NCI-H1417 treated with DMSO at 0.1 percent for 48 hours (cell line): ENCODE measurements at places on chromosomes 11 and 22.

DNA sequence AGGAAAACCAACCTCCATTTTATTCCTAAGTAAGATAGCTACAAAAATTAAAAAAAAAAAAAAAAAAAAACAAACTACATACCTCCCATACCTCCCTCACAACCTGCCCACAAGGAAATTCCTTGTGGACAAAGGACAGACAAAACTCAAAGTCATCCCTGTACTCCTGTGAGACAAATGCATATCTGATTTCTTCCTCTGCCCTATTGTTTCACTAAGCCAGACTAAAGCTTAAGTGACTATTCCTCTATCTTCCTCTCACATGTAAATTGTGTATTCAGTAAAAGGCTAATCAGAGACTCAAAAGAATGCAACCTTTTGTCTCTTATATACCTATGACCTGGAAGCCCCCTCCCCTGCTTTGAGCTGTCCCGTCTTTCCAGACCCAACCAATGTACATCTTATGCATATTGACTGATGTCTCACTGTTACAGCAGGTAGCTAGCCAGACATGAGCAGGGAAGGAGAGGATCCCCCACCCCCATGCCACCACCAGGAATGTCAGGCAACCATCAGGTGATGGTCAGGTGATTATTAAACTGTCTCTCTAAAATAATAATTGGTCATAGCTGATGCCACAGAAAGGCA, 289.4 kb downstream of the SBF2 start:
- no peak for DNase-seq

DNA sequence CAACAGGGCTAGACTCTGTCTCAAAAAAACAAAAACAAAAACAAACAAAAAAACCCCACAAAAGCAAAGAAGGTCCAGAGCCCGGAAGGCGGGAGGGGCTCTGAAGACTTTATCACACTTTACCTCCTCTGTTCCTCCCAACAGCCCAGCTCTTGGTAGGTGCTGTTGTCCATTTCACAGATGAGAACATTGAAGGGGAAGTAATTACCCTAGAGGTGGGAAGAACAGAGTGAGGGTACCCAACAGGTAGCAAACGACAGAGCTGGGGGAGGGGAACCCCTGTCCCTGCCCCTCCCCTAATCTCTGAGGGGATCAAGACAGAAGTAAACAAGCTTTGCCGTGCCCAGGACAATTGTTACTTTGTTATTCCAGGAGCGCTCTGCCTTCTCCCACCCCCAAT, 1.0 kb upstream of the BIK start:
- DNase-seq, result no peak

GRCh38 chr11:127073621-127074020, 73.1 kb upstream of the KIRREL3 start:
- DNase-seq, result no peak

DNA sequence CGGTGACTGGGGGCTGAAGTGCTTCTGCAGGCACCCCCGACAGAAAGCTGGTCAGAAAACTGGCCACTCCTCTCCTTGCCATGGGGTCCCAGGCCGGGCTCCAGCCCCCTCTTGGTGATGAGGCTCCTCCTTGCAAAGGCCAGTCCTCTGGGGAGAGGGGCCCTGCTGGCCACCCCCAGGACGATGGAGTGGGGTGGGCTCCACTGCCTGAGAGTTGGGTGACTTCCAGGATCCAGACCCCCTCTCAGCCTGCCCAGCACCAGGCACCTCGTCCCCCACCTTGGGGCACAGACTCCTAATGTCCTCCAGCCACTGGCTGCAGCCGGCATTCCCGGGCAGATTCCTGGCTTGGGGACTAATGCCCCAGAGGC, 441 bp upstream of the RPS6KA4 start:
- no peak for DNase-seq

DNA sequence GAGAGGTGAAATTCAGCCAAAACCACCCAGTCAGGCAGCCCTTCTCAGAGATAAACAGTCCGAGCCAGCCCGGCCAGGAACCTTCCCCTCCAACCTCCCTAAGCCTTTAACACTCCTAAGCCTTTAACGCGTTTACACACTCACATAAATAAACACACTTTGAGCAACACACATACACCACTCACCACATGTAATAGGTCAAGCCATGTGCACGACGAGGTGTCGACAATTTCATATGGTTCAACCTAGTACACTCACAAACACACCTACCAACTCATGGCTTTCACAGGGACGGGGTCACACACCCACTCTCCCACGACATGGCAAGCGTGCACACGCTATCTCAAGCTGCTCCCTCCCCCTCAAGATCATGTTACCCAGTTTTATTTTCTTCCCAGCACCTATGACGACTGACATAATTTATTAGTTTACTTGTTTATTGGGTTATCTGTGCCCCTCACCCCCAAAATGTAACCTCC, 15.5 kb downstream of the SLC43A1 start:
- no peak for DNase-seq

- DNase-seq, result no peak
Observed at GRCh38 chr11:58688789-58689503, 42.8 kb downstream of the GLYAT start.

GRCh38 chr22:47178339-47178738, 415.9 kb downstream of the TBC1D22A start:
- no peak for DNase-seq

DNA sequence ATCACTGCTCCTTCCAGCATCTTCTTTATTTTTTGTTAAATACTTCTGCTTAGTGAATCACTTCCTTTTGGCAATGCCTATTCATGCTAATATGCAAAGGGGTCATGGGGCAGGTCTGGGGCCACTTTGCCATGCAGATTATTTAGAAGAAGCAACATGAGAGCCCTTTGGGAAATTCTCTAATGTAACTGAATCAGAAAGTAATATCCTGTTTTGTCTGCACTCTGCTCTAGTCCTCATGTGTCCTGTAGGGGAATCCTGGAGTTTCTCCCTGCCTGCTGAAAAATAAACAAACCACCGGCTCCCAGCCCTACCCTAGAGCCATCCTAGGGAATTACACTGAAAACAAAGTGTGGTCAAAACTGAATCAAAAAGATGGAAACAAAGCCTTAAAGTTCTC, 176.5 kb upstream of the POU2AF2 start:
- DNase-seq, result no peak

- DNase-seq, result no peak
Observed at GRCh38 chr11:121237686-121238658, 54.6 kb upstream of the SC5D start.

- no peak for DNase-seq
Observed at GRCh38 chr11:127226949-127227348, 226.4 kb upstream of the KIRREL3 start.

DNA sequence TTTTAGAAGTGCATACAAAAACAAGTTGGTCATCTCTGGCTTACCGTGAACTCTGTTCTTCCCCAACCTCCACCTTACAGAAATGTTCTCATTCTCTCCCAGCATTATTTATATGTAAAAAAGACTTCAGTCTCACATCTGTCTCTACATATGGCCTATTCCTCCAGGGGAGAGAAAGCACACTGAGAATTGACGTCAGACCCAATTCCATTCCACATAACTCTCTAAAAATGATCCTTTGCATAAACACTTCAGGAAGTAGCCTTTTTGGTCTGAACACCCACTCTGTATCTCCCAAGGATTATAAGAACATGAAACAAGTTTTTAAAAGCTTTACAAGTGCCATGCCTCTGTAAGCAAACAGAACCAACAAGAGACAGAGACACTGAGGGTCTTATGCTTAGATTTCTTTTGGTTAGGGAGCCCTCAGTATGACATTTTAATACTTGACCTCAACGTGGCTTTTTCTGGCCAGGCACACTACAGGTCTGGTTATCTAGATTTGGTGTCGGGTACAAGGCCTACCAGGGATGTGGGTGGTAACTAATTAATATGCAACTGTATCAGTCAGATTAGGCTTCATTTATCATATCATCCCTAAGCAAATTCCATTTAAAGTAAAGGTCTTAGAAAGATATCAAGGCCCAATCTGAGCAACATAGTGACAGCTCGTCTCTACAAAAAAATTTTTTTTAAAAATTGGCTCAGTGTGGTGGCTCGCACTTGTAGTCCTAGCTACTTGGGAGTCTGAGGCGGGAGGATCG, 48.5 kb upstream of the PPP2R1B start:
- no peak for DNase-seq

DNA sequence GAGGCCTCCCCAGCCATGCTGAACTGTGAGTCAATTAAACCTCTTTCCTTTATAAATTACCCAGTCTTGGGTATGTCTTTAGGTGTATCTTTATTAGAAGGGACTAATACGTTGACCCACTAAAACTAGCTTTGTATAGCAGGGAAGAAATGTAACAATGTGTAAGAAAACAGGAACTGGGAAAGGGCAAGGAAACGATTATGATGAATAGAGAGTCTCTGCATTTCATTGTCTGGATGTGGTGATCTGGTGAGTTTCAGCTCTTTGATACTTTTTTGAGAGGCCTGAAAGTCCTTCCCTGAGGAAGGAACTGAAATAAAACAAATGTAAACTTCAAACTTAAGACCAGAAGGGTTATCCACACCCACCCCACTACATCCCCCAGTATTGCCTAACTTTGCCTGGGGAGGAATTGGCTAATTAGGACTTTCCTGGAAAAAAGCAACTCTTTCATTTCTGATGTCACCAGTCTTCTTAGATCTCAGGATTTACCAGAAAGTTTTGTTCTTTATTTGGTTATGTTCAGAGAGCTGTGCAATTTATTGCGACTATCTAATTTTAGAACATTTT, 119.0 kb downstream of the LDLRAD3 start:
- no peak for DNase-seq
